ENCODE measurements at places on chromosomes 2 and 18. TPM values are rescaled to one million over a fixed set of nuclear protein-coding genes. Genes with fewer than 3 reads are reported as not detected.

CDC42EP3 gene
- polyA plus RNA-seq: 64.8 TPM

KIF1A gene
- polyA plus RNA-seq: 7.9 TPM

GPR155 gene
- polyA plus RNA-seq: 10.2 TPM

PLA2R1 gene
- polyA plus RNA-seq: 88.1 TPM

CNGA3 gene
- not detected for polyA plus RNA-seq

GREB1L gene
- polyA plus RNA-seq: 4.3 TPM

RUFY4 gene
- polyA plus RNA-seq: not detected

TDRD15 gene
- 0.03 TPM for polyA plus RNA-seq

NOP58 gene
- polyA plus RNA-seq: 113 TPM

AQP12B gene
- polyA plus RNA-seq: 0.72 TPM

GKN1 gene
- not detected for polyA plus RNA-seq

CNDP1 gene
- 1.7 TPM for polyA plus RNA-seq

FAHD2B gene
- polyA plus RNA-seq: 23.4 TPM

DARS1 gene
- 126 TPM for polyA plus RNA-seq

RTP5 gene
- not detected for polyA plus RNA-seq

KDSR gene
- polyA plus RNA-seq: 41.0 TPM

TCF7L1 gene
- polyA plus RNA-seq: 70.4 TPM

MEP1B gene
- 0.20 TPM for polyA plus RNA-seq
